ENCODE measurements at places on chromosomes 4 and X.

DNA sequence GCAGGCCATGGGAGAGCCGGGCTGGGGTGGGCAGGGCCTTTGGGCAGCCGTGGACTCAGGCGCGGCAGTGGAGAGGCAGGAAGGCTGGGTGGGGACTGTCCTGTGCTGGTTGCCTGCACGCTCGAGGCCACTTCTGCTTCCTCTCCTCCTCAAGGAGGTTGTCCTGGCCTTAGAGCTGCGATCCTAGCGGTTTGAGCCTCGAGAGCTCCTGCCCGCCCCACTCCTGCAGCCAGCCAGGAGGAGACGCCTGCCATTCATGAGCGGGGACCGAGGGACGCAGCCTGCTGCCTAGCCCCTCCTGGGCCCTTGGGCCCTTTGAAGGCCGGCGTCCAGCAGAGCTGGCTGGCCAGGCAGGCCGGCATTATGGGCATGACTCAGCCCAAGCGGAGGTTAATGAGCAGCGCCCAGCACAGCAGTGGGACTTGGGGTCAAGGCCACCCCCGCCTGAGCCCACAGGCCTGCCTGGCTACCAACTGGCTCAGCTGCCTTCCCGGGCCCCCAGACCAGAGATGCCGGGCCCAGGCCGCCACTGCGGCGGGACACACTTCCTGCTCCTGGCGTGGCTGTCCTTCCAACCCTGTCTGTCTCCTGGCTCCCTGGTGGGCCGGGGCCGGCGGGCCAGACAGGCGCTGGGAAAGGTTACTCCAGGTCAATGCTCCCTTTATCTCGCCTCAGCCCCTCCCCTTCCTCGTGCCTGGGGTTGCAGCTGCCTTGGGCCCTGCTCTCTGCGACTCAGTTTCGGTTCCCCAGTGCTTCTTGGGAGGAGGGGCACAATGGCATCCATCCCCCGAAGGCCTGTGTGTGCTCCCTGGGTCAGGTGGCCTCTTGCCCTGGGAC, 1.8 kb downstream of the ABCD1 start:
- DNase-seq, result no peak

DNA sequence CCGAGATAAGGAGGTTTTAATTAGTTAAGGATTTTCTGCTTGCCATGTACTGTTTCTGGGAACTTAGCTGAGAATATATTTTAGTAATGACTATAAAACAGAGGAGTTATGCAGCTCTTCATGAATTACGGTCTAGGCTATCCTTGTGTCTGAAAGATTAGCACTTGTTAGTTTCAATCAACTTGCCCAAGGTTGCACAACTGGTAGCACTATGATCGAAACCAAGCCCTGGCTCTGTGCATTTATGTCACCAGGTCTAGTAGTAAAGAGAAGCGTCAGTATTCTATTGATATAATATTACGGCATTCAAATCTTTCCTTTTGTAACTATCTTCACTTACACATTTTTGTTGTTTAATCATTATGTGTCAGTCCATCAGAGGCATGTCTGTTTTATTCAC, 176.0 kb downstream of the TLL1 start:
- DNase-seq, result no peak

DNA sequence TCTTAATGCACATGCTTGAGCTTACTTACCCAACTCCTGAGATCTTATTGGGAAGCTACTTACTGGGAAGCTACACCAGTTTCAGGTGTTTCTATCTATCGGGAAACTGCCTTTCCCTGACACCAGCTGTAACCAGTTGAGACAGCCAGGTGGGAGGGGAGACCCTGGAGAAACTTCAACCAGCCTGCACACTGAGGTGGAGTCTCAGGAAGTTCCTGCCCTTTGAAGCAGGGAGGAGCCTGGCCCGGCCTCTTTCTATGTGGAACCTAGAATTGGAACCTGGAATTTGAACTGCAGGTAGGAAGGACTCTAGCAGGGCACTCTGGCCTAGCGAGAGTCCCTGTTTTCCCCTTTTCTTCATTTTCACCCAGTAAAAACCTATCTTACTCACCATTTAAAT, 425.8 kb upstream of the PABPC4L start:
- no peak for DNase-seq

DNA sequence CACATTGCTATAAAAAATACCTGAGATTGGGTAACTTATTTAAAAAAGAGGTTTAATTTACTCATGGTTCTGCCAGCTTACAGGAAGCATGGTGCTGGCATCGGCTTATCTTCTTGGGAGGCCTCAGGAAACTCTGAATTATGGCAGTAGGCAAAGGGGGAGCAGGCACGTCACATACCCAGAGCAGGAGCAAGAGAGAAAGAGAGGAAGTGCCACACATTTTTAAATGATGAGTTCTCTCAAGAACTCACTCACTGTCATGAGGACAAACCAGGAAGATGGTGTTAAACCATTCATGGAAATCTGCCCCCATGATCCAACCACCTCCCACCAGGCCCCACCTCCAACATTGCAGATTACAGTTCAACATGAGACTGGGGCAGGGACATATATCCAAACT, 10.0 kb upstream of the AFF1 start:
- DNase-seq, result no peak

DNA sequence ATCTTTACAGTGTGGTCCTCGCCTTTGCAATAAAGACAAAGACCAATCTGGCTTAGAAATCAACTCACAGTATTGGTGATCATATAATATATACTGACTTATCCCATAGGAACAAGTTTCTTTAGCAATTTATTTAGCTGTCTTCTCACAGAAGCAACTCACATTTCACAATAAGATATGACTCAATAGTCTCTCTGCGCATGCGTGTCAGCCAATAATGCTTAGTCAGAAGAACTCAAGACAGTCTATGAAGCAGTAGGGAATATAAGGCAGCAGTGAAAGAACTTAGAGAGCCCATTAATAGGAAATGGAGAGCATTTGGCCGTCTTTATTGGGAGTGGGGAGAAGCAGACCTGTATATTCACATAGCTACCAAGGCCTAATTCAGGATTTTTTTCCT, 216.7 kb downstream of the IL13RA2 start:
- DNase-seq, result no peak

DNA sequence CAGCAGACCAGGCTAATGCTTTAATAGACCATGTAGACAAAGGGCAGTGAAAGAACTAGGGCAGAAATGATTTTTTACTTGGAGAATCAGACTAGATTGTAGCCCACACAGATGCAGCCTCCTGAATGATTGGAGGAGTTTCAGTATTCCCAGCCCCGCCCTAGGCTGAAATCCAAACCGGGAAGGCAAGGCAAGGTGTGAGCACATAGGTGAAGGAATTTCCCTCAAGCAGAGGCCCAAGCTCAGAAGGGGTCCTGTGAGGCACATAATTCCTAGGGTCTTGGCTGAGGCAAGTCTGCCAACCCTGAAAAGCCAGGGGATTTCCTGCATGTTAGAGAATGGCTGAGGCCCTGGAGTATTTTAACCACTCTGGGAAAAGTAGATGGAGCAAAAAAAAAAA, 56.4 kb upstream of the PAK3 start:
- no peak for DNase-seq
